ENCODE measurements at places on chromosomes 5 and 9.

- DNase-seq: no peak
Observed at GRCh38 chr9:114097613-114098020, 1.5 kb downstream of the KIF12 start.

- DNase-seq: no peak
Observed at GRCh38 chr5:80559244-80559643, 10.8 kb downstream of the ANKRD34B start.

DNA sequence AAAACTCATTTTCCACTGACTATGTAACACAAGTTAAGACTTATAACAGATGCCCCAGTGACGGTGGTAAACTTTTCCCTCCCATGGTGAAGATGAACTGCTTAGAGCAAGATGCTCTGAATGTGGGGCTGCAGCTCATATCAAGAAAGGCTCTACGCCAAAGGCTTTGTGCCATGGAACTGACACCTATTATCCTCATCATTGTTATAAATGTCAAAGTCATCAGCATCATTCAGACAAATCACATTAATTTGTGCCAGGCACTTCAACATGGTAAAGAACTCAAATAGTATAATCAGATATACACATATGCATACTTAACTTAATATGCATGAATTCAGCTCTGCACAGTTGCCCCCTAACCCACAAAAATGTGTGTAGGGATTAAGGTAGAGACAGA is 305.9 kb upstream of the ATP10B start:
- no peak for DNase-seq

DNA sequence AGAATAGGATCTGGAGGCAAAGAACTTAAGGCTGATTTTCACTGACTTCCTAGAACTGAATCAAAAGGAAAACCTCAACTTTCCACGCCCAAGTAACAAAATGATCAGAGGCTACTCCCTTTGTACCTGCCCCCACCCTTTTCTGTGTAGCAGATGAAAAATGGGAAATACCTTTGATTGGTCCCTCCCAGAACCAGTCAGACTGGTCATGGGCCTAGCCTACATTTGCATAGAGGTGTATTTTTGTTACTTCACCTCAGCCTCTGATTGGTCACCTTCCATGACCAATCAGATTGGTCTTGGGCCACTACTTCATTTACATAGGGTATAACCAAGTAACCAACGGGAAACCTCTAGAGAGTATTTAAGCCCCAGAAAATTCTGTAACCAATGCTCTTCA is 1553.5 kb upstream of the C9orf72 start:
- DNase-seq: no peak

DNA sequence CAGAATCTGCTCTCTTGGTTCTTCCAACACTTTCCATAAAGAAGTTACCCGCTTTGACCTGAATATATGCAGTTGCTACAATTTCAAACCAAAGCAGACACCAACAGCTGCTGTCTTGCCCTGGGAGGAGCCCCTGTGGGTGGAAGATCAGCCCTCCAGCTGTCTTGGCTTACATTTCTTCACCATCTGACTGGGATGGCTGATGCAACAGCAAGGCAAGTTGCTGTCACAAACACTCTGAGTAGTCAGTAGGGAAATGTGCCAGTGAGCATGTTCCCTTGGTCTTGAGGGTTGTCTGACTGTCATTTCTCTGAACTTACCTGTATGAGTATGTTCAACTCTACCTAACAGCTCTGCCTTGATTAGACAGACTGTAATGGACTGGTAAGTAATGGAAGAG is 152.9 kb downstream of the SGCD start:
- no peak for DNase-seq

DNA sequence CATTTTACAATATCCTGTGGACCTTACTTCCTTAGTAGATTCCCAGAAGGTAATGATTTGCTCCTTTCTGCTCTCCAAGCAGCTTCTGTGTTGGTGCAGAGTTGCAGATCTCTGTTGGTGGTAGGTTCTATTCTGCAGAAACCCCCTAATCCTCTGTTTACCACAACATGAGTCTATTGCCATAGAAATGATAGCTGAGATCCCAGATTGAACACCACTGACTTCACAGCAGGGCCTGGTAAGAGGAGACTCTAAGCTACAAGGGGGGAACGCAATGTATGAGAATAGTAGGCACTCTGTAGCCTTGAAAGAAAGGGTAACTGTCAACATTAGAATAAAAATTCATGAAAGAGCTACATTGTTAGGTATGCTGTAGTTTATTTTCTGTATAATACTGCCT is 59.5 kb downstream of the MUSK start:
- no peak for DNase-seq

DNA sequence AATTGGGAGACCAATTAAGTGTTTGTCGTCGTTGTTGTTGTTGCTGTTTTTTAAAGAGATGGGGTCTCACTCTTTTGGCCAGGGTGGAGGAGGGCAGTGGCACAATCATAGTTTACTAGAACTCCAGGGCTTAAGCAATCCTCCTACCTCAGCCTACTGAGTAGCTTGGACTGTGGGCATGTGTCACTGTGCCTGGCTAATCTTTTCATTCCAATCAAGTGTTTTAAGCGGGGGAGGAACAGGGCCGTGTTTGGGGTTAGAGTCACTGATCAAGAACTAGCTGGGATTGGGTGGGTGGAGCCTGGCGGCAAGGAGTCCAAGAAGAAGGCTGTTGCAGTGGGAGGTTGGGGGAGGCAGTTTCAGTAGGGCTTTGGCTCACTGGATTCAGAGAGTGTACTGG is 13.8 kb downstream of the SNX30 start:
- DNase-seq: no peak

- DNase-seq: no peak
Observed at GRCh38 chr9:84277646-84278045, 62.9 kb downstream of the SLC28A3 start.

DNA sequence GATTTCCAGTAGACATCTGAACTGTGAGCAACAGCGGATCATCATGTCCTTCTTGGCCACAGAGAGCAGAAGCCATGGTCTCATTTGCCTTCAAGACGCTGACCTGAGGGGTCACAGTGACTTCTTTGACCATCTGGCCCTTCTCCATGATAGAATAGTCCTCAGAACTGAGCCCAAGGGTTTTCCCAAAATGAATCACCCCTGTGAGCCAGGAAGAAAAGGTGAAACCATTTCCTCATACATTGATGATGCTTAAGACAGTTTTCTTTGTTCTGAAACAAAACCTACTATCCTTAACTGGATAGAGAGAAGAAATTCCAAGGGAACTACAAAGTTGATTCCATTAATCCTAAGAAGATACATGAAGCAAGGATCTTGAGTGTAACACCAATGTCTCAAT is 503.9 kb downstream of the CTNND2 start:
- DNase-seq: no peak

DNA sequence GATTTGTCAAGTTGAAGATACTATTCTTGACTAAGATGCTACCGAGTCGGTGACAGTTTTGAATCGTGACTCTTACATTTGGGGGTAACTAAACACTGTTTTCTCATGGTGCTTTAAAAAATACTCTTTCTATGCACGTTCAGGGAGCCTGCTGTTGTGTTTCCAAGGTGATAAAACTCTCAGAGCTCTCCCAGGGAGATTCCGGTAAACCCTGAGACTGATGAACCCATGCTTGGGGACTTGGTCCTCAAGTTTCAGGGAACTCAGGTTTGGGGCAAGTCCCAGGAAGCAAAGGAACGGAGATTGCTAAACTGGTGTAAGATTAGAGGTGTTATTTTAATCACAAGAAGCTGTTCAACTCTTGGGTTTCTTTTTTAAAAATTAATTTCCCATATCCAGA is 1.4 kb downstream of the GDA start:
- no peak for DNase-seq

DNA sequence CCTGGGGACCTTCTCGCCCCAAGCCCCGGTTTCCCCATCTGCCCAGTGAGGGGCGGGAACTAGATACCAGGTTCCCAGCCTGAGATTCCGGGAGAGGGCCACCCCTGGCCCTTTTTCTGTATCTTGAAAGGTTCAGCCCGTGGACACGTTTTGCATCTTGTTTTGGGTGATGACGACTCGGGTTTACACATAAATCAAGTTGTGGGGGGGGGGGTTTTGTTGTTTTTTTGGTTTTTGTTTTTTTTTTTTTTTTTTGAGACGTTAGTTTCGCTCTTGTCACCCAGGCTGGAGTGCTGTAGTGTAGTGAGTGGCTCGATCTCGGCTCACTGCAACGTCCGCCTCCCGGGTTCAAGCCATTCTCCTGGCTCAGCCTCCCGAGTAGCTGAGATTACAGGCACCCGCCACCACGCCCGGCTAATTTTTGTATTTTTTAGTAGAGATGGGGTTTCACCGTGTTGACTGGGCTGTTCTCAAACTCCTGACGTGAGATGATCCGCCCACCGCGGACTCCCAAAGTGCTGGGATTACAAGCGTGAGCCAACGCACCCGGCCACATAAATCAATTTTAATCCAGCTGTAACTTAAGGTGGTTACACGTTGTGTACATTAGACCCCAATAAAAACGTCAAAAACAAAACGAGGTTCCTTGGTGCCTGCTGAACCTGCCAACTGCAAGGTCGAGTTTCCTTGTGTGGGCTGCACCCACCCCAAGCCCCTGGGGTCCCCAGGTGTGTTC is 1.1 kb upstream of the BRD3 start:
- DNase-seq: no peak

DNA sequence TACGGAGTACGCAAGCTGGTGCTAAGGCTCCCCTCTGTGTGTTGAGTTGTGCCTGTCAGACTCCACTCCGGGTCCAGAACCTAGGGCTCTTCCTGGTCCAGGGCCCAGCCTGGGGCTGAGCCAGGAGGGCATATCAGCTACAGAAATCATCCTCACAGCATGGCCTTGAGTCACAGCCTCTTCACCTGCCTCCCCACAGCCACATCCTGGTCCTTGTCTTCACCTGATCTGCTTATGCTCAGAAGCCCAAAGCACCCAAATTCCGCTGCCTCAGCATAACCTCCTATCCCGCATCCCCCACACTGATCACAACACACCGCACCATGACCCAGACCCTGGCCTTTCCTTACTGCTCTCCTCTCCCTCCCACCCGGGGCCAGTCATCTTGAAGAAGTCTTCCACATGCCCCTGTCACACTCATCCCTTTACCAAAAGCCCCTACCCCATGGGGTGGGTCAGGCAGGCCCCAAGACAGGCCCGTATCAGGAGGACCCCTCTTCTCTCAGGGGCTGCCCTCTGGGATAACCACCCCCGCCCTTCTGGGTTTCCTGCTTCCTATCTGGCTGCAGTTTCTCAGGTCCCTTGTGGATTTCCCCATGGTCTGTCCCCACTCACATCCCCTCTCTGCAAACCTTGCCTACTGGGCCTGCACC is 1.3 kb upstream of the IL3 start:
- peak; percentile 14 for DNase-seq

GRCh38 chr9:134476272-134476941 is 150.2 kb downstream of the RXRA start:
- no peak for DNase-seq

- DNase-seq: peak; percentile 27
Observed at GRCh38 chr5:143536364-143536763, 132.9 kb upstream of the NR3C1 start.

DNA sequence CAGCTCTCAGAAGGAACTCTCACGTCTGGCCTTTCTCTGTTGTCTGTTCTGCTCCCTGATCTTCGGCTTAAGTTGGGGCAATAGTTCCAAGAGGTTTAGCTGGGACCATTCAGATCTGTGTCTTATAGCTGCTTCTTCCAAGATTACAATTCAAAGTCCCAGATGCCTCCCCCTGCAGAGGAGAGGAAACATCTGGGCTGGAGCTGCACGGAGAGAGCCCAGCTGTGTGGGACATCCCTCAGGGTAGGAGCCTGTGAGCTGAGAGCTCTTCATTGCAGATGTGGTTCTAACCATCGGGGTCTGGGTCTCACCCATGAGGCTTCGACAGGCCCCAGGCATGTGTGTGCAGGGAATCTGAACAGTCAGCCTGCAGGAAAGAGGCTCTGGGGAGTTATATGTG is 9.0 kb upstream of the PHF19 start:
- DNase-seq: no peak

- DNase-seq: no peak
Observed at GRCh38 chr5:158819095-158819494, 280.6 kb downstream of the EBF1 start.

DNA sequence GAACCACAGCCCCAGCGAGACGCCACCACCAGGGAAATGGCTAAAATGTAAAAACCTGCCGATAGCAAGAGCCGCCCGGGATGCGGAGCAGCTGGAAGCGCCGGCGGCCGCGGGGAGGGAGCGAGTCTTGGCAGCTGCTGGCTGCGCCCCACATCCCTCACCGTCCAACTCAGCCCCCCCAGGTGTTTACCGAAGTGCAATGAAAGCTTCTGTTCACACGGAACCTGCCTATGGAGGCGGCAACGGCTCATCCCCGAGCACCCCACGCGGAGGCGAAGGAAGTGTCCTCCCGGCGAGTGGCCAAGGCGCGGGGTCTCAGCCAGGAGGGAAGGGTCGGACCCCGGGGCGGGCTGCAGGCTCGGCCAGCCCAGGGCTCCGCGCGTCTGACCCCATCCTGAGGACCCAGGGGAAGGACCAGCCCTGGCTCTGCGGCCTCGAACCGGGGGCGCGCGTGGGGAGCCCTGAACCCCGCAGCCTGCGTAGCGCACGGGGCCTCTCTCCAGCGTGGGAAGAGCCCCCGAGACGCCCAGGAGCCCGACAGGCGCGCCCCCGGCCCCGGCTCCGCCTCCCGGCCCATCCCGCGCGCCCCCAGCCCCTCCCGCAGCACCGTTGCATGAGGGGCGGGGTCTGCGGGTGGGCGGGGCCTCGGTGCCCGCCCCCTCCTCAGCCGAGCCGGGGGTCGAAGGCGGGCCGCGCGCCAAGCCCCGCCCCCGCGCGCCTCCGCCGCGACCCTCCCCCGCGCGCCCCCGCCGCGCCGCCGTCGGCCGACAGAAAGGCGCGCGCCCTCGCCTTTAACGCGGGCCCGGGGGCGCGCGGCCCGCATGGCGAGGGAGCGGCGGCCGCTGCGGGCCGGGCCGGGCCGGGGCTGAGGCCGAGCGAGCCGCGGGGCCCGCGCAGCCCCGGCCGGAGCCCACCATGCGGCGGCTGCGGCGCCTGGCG is at the start of gene DIPK1B:
DIPK1B (plus strand) TSS at position 822 of the 939 bp plus-strand sequence; CDS start at position 916, 94 bp downstream.
- no peak for DNase-seq

GRCh38 chr9:107862881-107863280 is 373.3 kb upstream of the KLF4 start:
- DNase-seq: no peak

DNA sequence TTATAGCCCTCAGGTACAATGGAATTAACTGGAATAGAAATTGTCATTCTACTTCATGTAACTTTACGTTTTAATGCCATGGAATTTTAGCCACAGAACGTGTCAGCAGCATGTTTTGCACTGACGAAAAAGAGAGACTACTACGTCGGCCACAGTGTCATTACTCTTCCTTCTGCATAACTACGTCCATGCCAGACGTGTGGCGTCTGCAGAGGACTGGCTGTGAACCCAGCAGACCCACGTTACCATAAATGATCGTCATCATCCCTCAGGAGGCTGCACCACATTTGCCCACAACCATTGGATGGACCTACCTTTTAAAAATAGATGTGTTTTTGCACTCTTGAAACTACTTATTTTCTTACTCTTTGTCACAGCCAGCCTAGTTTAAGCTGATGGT is 63.8 kb upstream of the ATG10 start:
- no peak for DNase-seq

- DNase-seq: no peak
Observed at GRCh38 chr5:16849775-16850174, 86.3 kb downstream of the MYO10 start.

Data from omental fat pad (tissue), 4 donors.